Central memory CD8-positive, alpha-beta T cell (primary cell): ENCODE measurements at places on chromosomes 16 and 17.
A peak's percentile ranks its signal among the peaks of the same experiment; 100 is the strongest.

GRCh38 chr17:39605492-39606433, 2.0 kb downstream of the NEUROD2 start:
- no peak overlapping the region for H3K4me3 ChIP-seq
- H3K4me1 ChIP-seq, result peaks cover 10% of the 10 kb centered on the region

DNA sequence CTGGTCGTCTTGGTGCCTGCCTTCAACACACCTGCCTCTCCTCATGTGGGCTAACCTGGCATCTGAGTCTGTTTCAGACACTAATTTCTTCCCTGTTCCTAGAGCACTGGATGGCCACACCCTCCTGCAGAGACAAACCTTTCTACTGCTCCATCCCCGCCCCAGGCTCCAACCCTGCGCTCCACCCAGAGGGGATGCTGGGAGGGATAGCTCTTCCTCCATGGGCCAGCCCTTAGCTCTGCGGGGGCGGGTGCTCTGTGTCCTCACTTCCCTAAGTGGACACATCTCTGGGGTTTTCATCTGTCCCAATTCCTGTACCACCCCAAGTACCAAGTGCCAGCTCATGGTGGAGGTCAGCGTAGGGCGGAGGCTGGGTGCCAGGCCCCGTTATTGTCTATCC, 11.0 kb upstream of the CRISPLD2 start:
- DNase-seq, result no peak
- peaks cover 23% of the 10 kb centered on the region for H3K27me3 ChIP-seq
- peaks cover 2% of the 10 kb centered on the region for H3K36me3 ChIP-seq

DNA sequence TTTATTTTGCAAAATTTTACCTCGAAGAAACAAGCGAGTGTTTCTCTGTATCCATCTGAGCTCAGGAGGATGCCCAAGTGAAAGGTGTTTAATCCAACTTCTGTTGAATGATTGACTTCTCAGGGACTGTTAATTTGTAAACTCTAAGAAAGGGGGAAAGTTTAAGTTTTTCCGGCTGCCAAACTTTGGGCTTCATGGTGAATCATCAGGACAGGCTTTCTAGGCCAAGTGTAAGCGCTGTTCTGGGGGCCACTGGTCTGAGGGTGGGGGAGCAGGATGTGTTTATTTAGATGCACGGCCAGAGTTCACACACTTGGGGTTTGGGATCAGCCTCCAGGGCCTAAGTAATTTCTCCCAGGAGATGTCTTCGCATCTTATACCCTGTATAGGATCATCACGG, 110.4 kb downstream of the PITPNC1 start:
- peaks cover 80% of the 10 kb centered on the region for H3K4me1 ChIP-seq
- peaks cover 10% of the 10 kb centered on the region for H3K36me3 ChIP-seq
- peak overlapping the region; percentile 53 for H3K4me3 ChIP-seq
- no peak for DNase-seq

DNA sequence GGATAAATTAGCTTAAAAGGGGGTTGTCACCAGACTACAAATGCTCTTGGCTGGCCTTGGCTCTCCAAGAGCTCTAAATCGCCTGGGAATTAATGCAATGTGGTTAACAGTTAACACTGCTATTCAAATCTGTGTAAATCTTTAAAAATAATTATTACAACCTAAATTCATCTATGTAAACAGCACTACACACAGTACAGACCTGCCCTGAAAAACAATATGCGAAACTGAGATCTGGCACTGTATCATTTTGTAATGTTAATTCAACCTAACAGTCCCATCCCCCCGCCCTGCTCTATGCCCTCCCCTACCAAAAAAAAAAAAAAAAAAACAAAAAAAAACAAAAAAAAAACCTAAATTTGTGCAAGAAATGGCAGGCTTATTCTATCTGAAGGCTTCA, 40.9 kb downstream of the DCUN1D3 start:
- no peak overlapping the region for H3K4me3 ChIP-seq
- H3K27me3 ChIP-seq, result no peaks in the 10 kb centered on the region
- peaks cover 14% of the 10 kb centered on the region for H3K36me3 ChIP-seq
- H3K4me1 ChIP-seq, result peaks cover 6% of the 10 kb centered on the region
- no peak overlapping the region for H3K27ac ChIP-seq
- DNase-seq, result no peak

DNA sequence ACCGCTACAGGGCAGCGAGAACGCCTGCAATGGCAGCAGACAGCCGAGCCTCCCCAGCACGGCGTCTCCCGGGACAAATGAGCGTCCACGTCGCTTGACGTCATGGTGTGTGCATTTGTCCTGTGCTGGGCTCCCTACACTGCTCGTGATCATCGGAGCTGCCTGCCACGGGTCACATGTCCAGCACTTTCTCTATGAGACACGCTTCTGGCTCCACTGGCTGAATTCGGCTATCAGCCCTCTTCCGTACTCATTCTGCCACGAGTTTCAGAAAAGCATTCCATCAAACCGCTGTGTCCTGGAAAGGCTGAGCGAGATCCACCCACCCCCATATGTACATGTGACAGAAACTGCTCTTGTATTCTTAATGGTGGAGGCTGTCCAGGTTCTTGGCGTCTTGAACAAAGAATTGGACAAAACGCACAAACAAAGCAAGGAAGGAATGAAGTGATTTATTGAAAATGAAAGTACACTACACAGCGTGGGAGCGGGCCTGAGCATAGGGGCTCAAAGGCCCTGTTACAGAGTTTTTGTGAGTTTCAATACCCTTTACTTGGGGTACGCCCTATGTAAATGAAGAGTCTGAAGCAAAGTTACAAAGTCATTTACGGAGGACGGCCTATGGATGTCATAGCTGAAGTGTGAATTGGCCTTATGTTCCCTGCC, 28.5 kb upstream of the SHCBP1 start:
- H3K27ac ChIP-seq, result no peak overlapping the region
- DNase-seq, result no peak
- no peak overlapping the region for H3K4me3 ChIP-seq
- no peaks in the 10 kb centered on the region for H3K4me1 ChIP-seq
- peaks cover 4% of the 10 kb centered on the region for H3K36me3 ChIP-seq

DNA sequence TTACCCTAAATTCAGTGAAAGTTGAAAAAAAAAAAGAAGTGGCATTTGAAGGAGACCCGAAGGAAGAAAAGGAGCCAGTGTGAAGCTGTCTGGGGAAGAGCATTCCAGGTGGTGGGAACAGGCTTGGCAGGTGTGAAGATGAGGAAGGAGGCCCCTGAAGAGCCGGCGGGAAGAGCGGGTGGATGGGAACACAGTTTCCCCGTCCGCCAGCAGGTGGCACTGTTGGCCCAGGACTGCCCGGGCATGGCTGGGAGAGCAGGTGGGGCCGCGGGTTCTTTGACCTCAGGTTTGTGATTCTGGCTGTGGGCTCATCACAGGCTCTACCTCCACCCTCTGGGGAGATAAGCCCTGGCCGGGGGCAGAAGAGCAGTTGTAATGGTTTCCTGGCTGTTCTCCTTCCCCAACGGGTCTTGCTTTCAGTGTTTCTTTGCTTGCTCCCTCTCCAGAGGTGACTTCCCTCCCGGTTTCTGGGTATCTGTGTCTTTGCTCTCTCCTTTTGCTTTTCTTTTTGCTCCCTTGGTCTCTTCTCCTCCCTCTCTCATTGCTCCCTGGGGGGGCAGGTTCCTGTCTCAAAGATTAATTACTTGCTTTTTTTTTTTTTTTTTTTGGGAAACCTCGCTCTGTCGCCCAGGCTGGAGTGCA, 32.3 kb downstream of the RAP1GAP2 start:
- peak overlapping the region; percentile 22 for H3K27ac ChIP-seq
- H3K4me3 ChIP-seq, result peak overlapping the region; percentile 50
- H3K36me3 ChIP-seq, result peaks cover 17% of the 10 kb centered on the region
- H3K4me1 ChIP-seq, result peaks cover 40% of the 10 kb centered on the region
- no peaks in the 10 kb centered on the region for H3K27me3 ChIP-seq
- peak; percentile 78 for DNase-seq

DNA sequence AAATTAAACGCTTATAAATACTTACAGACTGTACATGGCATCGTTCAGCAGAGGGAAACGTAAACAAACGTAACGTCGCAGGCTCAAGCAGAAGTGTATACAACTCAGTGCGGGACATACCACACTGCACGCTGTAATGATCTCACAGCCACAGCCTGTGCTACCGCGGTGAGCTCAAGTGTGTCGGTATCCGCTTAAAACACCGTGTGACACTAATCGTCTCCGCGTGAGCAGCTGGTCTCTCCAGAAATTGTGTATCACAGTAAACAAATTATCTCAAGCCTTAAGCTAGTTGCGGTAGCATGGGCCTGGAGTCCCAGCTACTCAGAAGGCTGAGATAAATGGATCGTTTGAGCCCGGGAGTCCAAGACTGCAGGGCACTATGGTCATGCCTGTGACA, 115.3 kb downstream of the ANKRD11 start:
- no peak overlapping the region for H3K4me3 ChIP-seq
- H3K36me3 ChIP-seq, result peaks cover 29% of the 10 kb centered on the region
- H3K27me3 ChIP-seq, result no peaks in the 10 kb centered on the region
- H3K4me1 ChIP-seq, result peaks cover 76% of the 10 kb centered on the region

DNA sequence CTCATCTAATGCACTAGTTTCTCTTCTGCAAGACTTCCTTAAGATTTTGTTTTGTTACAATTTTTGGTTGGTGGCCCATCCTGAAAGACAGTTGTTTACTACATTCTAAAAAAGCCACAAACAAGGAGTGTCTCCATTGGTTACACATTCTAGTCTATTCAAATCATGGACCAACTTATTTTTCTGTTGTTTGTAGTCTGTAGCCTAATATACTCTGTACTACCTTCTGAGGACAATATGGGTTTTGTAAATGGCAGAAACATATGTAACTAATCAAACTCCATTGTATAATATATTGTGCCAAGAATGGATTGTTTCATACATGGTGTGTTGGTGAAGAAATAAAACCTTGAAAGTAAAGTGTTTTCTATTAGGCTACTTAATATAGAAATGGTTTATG, 79.5 kb upstream of the DHX40 start:
- H3K4me1 ChIP-seq, result no peaks in the 10 kb centered on the region
- no peak overlapping the region for H3K4me3 ChIP-seq
- DNase-seq, result no peak
- no peak overlapping the region for H3K27ac ChIP-seq

DNA sequence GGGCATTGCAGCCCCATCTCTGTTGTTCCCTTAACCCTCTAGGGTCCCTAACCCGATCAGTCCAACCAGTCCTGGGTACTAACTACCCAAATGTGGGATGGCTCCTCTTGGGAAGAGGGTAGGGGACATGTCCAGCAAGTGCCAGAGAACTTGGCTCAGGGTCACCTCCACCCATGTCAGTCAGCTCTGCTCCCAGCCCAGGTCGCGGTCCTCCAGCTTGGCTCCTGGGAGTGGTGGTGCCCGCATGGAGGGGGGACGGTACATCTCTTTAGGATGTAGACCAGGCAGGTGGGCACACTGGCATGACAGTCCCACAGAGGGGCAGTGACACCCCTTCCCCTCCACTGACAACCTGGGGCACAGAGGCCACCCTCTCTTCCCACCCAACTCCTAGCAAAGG, 6.0 kb downstream of the TMUB2 start:
- no peak for DNase-seq
- H3K27me3 ChIP-seq, result no peaks in the 10 kb centered on the region

DNA sequence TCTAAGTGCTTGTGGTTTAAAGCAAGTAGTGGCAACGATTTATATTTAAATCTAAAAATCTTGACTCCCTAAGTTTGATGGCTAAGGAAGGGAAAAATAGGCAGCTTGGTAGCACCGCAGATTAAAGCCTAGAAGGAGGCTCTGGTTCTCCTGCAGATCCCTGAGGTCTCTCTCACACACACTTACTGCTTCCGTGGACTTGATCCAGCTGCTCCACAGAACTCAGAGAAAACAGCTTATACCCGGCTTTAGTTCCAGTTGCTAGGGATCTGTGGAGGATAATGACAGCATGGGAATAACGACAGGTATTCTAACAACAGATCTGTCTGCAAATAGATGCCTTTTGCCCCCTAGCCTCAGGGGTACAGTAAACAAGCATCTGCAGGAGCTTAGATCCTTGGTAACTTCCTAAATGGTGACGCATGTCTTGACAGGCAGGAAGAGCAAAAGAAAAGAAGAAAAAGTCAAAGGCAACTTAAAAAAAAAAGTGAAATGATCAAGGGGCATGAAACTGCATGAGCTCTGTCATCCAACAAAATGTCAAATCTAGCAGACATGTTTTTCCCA, 4.5 kb downstream of the WIPI1 start:
- H3K4me1 ChIP-seq, result peaks cover 10% of the 10 kb centered on the region
- no peak overlapping the region for H3K4me3 ChIP-seq
- peaks cover 27% of the 10 kb centered on the region for H3K36me3 ChIP-seq
- H3K27ac ChIP-seq, result no peak overlapping the region

DNA sequence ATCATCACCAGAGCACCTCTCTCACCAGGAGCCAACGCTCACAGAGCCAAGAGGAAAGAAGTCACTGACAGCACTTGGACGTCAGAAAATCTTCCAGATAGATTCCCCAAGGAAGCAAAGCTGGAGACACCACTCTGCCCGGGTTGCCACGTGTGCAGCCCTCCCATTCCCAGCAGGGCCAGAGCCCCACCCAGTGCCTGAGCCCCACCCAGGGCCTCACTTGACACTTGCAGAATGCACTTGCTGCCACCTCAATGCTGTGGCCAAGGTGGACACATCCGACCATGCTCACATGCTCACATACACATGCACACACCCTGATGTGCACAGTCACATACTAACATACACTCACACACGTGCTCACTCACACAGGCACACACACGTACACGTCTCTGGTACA, 240.7 kb downstream of the RBFOX3 start:
- peaks cover 4% of the 10 kb centered on the region for H3K36me3 ChIP-seq
- peaks cover 34% of the 10 kb centered on the region for H3K27me3 ChIP-seq
- no peaks in the 10 kb centered on the region for H3K4me1 ChIP-seq
- H3K27ac ChIP-seq, result no peak overlapping the region
- no peak overlapping the region for H3K4me3 ChIP-seq

DNA sequence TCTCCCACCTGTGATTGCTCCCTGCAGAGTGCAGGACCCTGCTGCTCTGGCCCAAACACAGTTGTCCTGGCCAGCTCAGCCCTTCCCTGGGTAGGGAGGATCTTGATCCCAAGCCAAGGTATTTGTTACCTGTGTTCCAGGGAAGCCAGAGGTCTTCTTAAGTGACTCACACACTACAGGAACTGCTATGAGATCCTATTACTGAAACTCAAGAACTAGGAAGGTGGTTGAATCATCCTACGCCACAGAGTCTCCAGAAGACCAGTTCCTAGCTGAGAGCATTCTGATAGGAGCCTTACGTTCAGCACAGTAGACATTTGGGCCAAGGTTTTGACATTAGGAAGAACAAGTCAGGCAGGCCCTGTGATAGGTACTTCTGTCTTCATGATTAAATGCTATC, 12.0 kb downstream of the CHST6 start:
- H3K27ac ChIP-seq, result no peak overlapping the region
- H3K36me3 ChIP-seq, result peaks cover 2% of the 10 kb centered on the region
- H3K27me3 ChIP-seq, result peaks cover 33% of the 10 kb centered on the region

- no peaks in the 10 kb centered on the region for H3K36me3 ChIP-seq
- DNase-seq, result no peak
- H3K4me3 ChIP-seq, result no peak overlapping the region
- H3K4me1 ChIP-seq, result peaks cover 38% of the 10 kb centered on the region
- H3K27me3 ChIP-seq, result peaks cover 7% of the 10 kb centered on the region
Measured at GRCh38 chr17:41404024-41404671, 6.7 kb upstream of the KRT31 start.

DNA sequence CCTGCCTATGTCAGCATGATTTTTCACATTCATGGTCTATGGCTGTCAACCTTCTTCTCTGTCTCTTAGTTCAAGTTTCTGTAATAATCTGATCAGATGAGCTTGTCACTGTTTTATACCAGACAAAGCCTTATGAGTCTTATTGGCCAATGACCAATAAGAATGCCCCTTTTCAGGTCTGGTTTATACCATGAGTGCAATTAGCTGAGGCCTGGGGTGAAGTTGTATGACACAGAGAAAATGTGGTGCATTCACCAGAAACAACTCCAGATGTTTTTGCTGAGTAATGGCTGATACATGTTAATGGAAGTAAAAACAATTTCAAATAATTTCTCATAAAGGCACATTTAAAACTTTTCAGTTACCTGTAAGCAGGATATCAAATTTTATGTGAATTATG, 218.6 kb upstream of the CDH8 start:
- no peaks in the 10 kb centered on the region for H3K4me1 ChIP-seq
- DNase-seq, result no peak
- H3K4me3 ChIP-seq, result no peak overlapping the region
- no peaks in the 10 kb centered on the region for H3K27me3 ChIP-seq
- H3K36me3 ChIP-seq, result no peaks in the 10 kb centered on the region
